Right atrium auricular region (tissue), 2 donors: ENCODE measurements at places on chromosomes 5 and 9.

DNA sequence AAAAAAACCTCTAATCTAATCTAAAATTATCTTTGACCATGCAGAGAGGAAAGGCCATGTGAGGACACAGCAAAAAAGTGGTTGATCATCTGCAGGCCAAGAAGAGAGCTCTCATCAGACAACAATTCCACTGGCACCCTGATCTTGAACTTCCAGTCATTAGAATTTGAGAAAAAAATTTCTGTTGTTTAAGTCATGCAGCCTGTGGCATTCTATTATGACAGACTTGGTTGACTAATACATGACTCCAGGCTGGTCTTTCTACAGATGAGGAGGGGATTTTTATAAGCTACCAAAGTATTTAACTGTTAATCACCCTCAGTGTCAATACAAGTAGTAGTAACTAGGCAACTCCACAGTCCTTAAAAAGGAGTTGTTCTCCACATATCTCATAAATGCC is 358.5 kb upstream of the RGMB start:
- H3K4me1 ChIP-seq, result no peaks in the 10 kb centered on the region
- H3K4me3 ChIP-seq, result no peak overlapping the region
- no peak for DNase-seq
- no peaks in the 10 kb centered on the region for H3K36me3 ChIP-seq
- no peak overlapping the region for H3K27ac ChIP-seq
- no peaks in the 10 kb centered on the region for H3K27me3 ChIP-seq

GRCh38 chr5:24598956-24599355 is 45.8 kb downstream of the CDH10 start:
- no peak for DNase-seq
- H3K4me1 ChIP-seq, result no peaks in the 10 kb centered on the region
- H3K27ac ChIP-seq, result no peak overlapping the region
- H3K4me3 ChIP-seq, result no peak overlapping the region
- no peaks in the 10 kb centered on the region for H3K36me3 ChIP-seq
- no peaks in the 10 kb centered on the region for H3K27me3 ChIP-seq

GRCh38 chr5:84069608-84070179 is 315.0 kb downstream of the EDIL3 start:
- DNase-seq, result no peak
- no peaks in the 10 kb centered on the region for H3K4me1 ChIP-seq
- no peaks in the 10 kb centered on the region for H3K36me3 ChIP-seq
- H3K27ac ChIP-seq, result no peak overlapping the region
- H3K4me3 ChIP-seq, result no peak overlapping the region
- H3K27me3 ChIP-seq, result no peaks in the 10 kb centered on the region

- H3K4me3 ChIP-seq, result no peak overlapping the region
- H3K4me1 ChIP-seq, result no peaks in the 10 kb centered on the region
- no peaks in the 10 kb centered on the region for H3K27me3 ChIP-seq
- H3K36me3 ChIP-seq, result no peaks in the 10 kb centered on the region
These were observed 2.9 kb upstream of the ABLIM3 start for GRCh38 chr5:149138182-149138923.

DNA sequence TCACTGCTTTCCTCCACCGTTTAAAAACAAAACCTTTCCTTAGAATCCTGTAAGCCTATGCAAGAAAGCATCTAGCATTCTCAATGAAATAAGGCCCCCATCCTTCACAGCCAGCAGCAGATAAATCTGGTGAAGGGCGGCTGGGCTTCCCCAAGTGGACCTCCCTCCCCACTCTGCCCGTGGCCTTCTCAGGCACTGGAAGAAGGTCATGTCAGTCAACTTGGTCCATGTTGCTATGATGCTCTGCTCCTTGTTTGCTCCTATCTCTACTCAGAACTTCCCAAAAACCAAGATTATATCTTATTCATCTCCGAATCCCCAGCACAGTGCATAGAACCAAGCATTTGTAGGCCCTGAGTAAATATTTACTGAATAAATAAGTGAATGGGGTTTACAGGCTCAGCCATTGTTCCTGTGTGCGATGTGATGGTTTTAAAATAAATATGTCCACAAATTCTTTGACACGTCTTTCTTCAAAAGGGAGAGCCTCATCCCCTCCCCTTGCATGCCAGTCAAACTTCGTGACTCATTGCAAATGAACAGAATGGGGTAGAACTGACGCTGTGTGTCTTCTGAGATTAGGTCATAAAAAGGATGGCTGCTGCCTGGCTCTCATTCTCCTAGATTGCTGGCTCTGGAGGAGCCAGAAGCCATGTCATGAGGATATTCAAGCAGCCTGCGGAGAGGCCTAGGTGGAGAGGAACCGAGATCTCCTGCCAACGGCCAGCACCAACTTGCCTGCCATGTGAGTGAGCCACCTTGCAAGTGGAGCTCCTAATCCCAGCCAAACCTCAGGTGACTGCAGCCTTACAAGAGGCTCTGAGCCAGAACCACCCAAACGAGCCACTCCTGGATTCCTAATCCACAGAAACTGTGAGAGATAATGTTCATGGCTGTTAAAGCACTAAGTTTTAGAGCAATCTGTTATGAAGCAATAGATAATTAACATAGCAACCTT is 70.5 kb downstream of the MED27 start:
- no peaks in the 10 kb centered on the region for H3K4me1 ChIP-seq
- no peak for DNase-seq
- H3K27me3 ChIP-seq, result no peaks in the 10 kb centered on the region
- H3K36me3 ChIP-seq, result no peaks in the 10 kb centered on the region
- no peak overlapping the region for H3K27ac ChIP-seq

GRCh38 chr5:111427762-111428161 is 84.6 kb downstream of the STARD4 start:
- no peaks in the 10 kb centered on the region for H3K4me1 ChIP-seq
- DNase-seq, result no peak

GRCh38 chr5:77218263-77218662 is 7.8 kb downstream of the PDE8B start:
- no peaks in the 10 kb centered on the region for H3K36me3 ChIP-seq
- no peak overlapping the region for H3K4me3 ChIP-seq
- DNase-seq, result no peak
- H3K27ac ChIP-seq, result no peak overlapping the region

- no peak for DNase-seq
- no peak overlapping the region for H3K27ac ChIP-seq
- H3K4me3 ChIP-seq, result no peak overlapping the region
- no peaks in the 10 kb centered on the region for H3K27me3 ChIP-seq
These were observed 74.2 kb upstream of the GRAMD2B start for GRCh38 chr5:126348855-126349635.

- H3K27me3 ChIP-seq, result no peaks in the 10 kb centered on the region
- DNase-seq, result no peak
- H3K4me1 ChIP-seq, result peaks cover 9% of the 10 kb centered on the region
- no peak overlapping the region for H3K27ac ChIP-seq
- no peaks in the 10 kb centered on the region for H3K36me3 ChIP-seq
These were observed 3.7 kb downstream of the DTWD2 start for GRCh38 chr5:118984602-118985001.

DNA sequence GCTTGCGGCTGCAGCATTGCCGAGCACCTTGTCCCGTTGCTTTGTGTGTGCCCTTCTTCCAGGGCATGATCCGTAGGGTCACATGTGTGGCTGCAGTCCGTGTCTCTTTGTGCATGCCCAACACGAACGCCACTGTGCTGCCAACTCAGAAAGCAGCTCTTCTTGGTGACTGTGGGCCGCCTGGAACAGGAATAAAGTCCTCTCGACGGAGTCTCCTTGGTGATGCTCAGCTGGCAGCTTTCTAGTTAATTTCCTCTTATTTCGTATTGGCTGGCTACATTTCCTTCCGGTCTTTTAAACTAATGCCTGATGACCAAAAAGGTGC is 5.8 kb downstream of the EXOC3 start:
- DNase-seq, result no peak
- H3K27me3 ChIP-seq, result no peaks in the 10 kb centered on the region
- no peaks in the 10 kb centered on the region for H3K4me1 ChIP-seq
- no peak overlapping the region for H3K4me3 ChIP-seq

DNA sequence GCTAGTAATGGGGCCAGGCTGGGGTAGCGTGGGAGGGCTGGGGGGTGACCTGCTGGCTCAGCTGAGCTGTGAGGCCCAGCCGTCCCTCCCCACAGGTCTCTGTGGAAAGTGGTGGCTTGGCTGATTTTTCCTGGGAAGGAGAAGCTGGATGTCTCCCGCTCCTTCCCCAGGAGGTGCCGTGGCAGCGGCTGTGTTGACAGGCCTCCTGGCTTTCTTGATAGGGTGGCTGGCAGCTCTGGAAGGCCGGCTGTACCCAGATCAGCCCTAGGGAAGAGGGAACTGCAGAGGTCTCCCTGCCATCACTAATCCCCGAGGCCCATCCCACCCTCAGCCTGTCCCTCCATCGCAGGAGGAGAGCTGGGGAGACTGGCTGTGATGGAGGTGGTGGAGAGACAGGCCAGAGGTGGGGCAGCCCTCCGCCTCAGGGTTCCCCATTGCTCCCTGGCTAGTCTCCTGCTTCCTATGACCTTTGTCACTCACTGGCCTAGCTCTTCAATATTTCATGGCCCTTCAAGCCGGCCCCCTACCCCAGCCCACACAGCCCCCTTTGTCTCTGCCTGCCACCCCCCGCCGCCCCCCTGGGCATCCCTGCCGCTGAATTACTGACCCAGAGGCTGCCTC is 6.8 kb downstream of the CXXC5 start:
- no peak for DNase-seq
- H3K4me3 ChIP-seq, result no peak overlapping the region
- H3K36me3 ChIP-seq, result no peaks in the 10 kb centered on the region
- H3K27ac ChIP-seq, result peak overlapping the region; percentile 97
- H3K27me3 ChIP-seq, result no peaks in the 10 kb centered on the region

GRCh38 chr9:70079417-70080037 is 35.9 kb downstream of the MAMDC2 start:
- no peaks in the 10 kb centered on the region for H3K36me3 ChIP-seq
- no peaks in the 10 kb centered on the region for H3K4me1 ChIP-seq
- H3K4me3 ChIP-seq, result no peak overlapping the region
- H3K27me3 ChIP-seq, result no peaks in the 10 kb centered on the region
- DNase-seq, result no peak

DNA sequence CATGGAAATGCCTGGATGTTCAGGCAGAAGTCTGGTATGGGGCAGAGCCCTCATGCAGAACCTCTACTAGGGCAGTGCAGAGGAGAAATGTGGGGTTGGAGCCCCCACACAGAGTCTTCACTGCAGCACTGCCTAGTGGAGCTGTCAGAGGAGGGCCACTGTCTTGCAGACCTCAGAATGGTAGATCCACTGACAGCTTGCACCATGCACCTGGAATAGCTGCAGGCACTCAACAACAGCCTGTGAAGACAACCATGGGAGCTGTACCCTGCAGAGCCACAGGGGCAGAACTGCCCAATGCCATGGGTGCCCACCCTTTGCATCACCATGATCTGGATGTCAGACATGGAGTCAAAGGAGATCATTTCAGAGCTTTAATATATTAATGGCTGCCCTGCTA is 36.9 kb downstream of the TRIP13 start:
- no peaks in the 10 kb centered on the region for H3K4me1 ChIP-seq
- H3K27ac ChIP-seq, result no peak overlapping the region

DNA sequence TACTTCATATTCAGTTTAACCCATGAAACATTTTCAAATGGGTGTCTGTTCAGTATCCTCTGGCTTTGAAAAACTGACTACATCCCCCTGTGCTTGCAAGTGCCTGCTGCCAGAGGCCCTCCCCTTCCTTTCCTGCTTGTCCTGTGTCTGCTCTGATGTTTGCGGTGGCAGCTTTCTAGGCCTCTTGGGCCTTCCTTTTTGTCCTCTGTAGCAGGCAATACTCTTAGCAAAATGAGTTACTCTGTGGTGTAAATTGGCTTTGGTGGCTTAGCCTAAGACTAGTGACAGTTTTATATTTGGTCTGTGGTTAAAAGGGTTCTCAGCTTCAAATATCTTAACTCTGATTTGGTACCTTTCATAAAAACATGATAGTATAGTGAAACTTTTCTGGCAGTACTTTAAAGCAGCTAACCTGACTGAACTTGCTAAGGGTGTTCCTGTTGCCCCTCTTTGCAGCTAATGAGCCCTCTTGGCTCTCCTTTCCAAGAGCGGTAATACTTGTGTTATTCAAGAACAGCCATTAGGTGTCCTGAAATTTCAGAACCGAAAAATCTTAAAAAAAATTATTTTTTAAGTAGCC is 76.6 kb downstream of the GOLM1 start:
- H3K27ac ChIP-seq, result no peak overlapping the region
- no peaks in the 10 kb centered on the region for H3K4me1 ChIP-seq
- no peaks in the 10 kb centered on the region for H3K27me3 ChIP-seq

DNA sequence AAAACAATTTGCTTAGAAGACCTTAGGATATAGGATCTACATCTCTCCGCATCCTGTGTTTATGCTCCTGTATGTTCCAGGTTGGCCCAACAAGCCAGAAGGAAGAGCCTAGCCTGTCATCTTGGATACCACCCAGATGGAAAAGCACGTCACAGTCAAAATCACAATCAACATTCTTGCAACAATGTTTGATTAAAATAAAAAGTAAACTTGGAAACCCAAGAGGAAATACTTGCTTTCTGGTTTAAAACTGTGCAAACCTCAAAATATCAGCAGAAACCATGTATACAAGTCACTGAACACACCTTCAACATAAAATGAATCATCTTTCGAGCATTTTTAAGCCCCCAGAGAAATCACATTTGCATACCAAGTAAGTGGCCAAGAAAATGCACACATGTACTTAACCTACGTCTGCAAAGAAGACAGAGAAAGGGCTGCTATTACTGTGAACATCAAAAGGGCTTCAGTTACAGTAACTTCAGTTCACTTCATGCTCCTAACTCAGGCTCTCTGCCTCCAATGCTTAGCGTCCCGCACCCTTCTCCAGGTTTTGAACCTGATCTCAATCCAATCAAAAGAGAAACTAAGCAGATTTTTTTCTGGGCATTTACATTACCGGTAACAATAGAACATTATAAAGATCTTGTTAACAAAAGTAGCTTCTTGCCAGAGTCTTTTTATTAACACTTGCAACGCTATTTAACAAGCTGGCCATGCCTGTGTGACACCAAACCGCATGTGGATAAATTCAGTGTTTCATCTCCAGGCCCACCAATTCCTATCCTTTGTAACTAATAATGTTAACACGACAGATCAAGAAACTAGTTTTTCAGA is 1.3 kb downstream of the ENC1 start:
- H3K27me3 ChIP-seq, result no peaks in the 10 kb centered on the region
- no peaks in the 10 kb centered on the region for H3K36me3 ChIP-seq
- peaks cover 43% of the 10 kb centered on the region for H3K4me1 ChIP-seq
- peak overlapping the region; percentile 76 for H3K27ac ChIP-seq
- H3K4me3 ChIP-seq, result peak overlapping the region; percentile 47
- no peak for DNase-seq

DNA sequence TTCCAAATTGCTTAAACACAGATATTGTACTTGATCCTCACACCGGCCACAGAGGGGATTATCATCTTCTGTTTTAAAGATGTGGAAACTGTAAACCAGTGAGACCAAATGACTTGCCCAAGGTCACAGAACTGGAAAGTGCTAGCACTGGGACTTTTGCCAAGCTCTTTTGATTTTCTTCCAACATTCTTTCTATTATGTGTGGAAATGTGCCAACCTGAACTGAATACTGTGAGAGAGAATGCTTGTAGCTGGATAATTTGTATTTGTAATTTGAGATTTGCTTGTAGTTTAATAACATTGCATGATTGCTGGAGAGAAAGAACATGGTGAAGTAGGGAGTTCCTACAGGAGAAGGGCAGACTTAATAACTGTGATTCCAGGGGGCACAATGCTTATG is 977.9 kb upstream of the NUDT12 start:
- no peaks in the 10 kb centered on the region for H3K36me3 ChIP-seq
- H3K27me3 ChIP-seq, result no peaks in the 10 kb centered on the region
- DNase-seq, result no peak
- no peak overlapping the region for H3K4me3 ChIP-seq
- no peaks in the 10 kb centered on the region for H3K4me1 ChIP-seq

- H3K4me3 ChIP-seq, result no peak overlapping the region
- no peak for DNase-seq
These were observed 26.3 kb downstream of the SLC44A1 start for GRCh38 chr9:105270711-105271110.
